ENCODE measurements at places on chromosomes 1 and 21.

DNA sequence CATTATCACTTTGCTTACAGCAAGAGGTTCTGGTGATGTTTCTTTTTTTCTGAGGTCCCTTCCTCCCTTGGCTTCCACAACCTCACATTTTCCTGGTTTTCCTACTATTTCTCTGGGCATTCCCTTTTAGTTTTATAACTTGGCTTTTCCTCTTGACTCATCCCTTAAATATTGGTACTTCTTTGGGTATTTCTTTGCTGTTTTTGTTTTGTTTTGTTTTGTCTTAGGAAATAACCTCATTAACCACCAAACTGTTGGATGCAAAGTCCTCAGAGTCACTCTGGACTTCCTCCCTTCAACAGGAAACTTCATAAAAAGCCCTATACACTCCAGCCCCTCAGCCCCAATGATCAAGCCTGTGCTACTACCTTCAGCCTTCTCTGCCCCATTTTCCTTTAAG, 211.1 kb downstream of the DUSP10 start:
- no peak for DNase-seq

DNA sequence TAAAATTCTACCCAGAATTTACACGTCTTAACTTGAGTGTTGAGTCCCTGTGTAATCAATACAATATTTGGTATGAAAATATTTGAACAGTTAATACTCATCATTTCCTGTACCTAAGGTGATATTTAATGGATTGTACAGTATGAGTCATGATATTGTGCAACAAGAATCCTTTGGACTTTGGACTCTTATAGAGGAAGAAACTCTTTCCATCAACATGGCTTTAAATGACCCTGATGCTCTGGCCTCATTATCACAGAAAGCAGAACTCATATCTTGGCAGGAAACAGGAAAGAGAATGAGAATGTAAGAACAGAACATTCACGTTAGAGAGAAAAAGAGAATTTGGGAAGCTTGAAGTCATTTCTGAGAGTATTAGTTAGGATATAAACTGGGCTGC, 168.8 kb upstream of the B3GALT2 start:
- no peak for DNase-seq

GRCh38 chr1:111591937-111592336, 27.7 kb upstream of the RAP1A start:
- DNase-seq, result no peak

- DNase-seq, result no peak
Observed at GRCh38 chr1:51717842-51718241, 101.0 kb downstream of the OSBPL9 start.

GRCh38 chr1:33971018-33971710, 107.3 kb downstream of the HMGB4 start:
- no peak for DNase-seq

GRCh38 chr1:98201666-98202081, 280.8 kb upstream of the DPYD start:
- no peak for DNase-seq

DNA sequence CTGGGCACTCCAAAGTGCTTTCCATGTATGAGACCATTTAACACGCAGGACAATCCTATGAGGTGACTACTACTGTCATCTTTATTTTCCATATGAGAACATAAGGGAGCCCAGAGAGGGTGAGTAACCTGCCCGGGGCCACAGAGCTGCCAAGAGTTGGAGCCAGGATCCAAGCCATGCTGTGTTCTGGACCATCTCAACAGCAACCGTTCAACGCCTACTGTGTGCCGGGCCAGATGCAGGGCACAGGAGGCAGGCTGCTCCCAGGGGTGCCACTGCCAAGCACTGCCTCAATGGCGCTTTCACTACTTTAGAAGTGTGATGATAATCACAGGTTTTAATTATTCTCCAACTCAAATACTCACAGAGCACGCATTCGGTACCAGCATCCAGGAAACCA, 3.8 kb downstream of the ALDH4A1 start:
- no peak for DNase-seq

GRCh38 chr1:187920976-187921375, 1092.2 kb downstream of the PLA2G4A start:
- DNase-seq, result no peak

DNA sequence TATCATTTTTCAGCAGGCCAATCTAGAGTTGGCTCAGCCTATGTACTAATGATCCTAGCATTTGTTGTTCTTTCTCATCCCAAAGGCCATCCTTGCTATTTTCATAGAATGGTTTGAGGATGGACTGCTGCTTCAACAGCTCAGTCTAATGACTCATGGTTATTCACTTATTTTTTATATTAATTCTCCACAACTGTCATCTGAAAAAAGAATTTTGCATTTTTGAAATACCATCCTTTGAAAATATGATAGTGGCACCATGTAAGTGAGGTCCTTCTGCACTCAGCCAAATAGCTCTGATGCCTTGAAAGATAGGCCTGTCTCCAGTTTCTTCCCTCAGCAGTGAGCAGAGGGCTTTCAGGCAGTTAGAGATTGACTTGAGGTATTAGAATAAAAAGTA, 377.5 kb downstream of the LMO4 start:
- no peak for DNase-seq

DNA sequence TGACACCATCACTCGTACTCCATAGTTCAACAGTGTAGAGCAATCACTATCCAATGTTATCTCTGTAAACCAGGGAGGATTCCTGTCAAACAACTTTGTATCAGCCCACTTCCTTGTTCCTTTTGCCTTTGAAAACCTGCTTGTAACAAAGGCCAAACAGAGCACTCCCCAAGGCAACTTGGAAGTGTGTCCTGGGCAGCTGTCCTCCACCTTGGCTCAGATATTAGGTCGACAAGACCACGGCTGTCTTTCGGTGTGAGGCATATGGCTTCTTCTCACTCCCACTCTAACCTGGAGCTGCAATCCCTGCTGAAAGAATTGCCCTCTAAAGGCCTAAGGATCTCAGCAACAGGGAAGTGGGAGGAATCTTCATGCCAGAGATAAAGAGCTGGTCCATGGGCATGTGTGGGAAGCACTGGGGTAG, 66.7 kb downstream of the ITPKB start:
- DNase-seq, result no peak

- DNase-seq, result peak; percentile 44
Observed at GRCh38 chr1:117128323-117129079, 7.0 kb upstream of the TRIM45 start.

GRCh38 chr1:103218821-103219220, 110.5 kb upstream of the COL11A1 start:
- DNase-seq, result no peak

- DNase-seq, result no peak
Observed at GRCh38 chr1:221230605-221231004, 351.4 kb downstream of the HLX start.

- no peak for DNase-seq
Observed at GRCh38 chr1:81228926-81229325, 571.8 kb upstream of the ADGRL2 start.

- DNase-seq, result no peak
Observed at GRCh38 chr1:155202731-155203515, 4.8 kb downstream of the THBS3 start.

GRCh38 chr1:247408100-247408499, 7.9 kb upstream of the NLRP3 start:
- DNase-seq, result peak; percentile 21

- no peak for DNase-seq
Observed at GRCh38 chr1:30518186-30518585, 205.2 kb downstream of the MATN1 start.

DNA sequence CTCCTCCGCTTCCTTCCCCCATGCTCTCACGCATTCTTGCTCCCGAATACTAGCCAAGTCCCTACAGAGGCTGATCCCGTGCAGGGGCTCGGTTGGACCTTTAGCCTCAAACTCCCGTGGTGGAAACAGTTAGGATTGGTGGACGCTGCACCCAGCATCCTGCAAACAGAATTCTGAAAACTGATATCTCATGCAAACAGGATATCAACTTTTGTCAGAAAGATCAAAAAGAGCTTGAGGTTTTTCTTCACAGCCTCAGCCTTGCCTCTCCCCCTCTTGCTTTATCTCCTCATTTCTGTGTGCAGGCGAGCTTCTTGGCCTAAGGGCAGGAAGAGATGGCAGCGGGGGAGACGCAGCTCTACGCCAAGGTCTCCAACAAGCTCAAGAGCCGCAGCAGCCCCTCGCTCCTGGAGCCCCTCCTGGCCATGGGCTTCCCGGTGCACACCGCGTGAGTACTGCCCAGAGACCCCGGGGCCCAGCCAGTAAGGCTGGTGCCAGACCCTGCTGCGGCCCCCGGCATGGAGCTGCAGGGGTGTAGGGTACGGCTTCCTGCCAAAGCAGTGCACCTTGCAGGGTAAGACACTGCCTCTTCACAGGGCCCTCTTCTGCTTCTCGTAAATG, at the start of gene UBASH3A:
UBASH3A (plus strand) TSS at position 292 of the 621 bp plus-strand sequence; CDS start at position 336, 44 bp downstream.
- peak; percentile 66 for DNase-seq

DNA sequence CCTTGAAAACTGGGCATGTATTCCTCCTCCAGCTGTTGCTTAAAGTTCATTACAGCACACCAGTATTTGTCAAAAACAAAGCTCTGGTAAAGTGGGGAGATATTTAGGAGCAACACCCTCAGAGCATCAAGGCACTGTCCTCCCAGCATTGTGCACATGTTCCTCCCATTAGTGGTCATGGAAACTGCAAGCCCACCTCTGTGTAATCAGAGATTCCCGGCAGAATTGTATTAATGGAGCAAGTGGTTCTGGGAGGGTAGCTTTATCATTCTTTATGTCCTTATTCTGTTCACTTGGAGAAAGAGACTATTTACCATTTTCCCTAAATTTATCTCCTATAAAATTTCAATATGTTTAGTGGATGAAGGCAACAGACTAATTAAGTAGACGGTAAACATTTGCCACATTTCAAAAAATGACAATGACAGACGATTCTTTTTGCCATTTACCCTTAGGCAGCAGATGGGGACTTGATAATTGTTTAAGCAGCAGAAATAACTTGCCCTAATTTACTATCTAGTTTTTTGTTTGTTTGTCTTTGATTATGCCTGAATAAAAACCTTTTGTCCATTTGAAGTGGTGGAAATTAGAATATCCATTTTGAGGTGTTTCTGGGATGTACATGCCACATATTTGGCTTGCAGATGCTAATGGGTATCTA, 289.6 kb upstream of the ST6GALNAC5 start:
- no peak for DNase-seq

DNA sequence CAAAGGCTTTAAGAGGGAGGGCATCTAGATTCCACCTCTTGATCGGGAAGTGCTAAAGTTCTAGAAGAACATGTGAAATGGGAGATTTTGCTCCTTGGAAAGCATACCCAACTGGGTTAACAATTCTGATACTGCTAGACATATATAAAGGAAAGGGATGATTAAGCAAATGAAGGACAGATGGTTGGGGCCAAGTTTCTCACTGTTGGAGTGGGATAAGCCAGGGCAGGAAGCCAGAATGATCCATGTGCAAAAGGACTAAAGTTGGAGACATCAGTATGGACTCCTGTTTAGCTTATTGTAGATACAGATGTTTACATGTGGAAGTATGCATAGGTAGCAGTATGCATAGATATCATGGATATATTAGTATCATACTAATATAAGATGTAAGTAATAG, 16.8 kb downstream of the PLA2G5 start:
- no peak for DNase-seq

DNA sequence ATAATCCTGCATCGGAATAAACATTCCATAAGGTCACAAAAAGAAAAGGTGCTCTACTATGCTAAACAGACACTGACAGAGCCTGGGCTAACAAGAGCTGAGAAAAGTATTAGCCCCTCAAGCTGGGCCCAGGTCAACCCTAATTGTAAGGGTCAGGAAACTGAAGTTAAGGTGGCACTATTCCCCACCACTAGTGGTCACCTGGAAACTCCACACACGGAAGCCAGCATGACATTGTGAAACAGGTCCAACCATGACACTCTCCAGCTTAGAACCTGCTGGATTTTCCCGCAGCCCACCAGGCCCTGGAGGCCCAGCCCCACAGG, 1.2 kb downstream of the PTTG1IP start:
- no peak for DNase-seq

DNA sequence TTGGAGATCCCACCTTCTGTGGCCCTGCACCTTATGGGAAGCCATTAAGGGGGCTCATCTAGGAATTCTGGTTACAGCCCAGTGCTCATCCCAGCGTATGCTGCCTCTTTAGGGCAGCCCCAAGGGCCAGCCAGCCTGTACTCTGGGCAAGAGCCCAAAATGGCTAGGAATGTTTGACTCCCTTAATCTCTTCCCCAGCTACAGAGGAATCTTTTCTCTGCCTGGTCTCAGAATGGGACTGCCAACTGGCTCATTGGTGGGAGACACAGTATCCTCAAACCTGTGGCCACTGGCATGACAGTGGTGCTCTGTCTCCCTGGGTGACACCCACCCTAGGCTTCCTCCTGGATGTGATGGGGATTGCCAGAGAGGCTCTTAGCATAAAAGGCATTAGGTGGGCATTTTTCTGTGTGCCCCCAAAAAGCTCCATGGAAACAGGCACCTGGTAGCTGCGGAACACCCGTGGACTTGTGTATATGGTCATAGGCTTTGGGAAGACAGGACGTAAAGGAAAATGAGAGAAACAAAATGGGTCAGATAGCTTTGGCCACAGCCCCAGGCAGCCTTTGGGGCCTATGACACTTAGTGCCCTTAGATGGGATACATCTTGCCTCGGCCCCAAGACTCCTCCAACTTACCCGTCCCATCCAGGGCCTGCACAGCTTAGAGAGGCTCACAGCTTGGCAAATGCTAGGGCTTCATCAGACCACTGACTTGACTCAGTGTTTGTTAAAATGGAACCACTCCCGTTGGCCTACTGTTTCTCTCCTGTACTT, 6.9 kb downstream of the TMEM81 start:
- no peak for DNase-seq

- peak; percentile 80 for DNase-seq
Observed at GRCh38 chr21:44892536-44893277, 19.2 kb upstream of the PTTG1IP start.

- no peak for DNase-seq
Observed at GRCh38 chr1:19504796-19505692, 19.7 kb upstream of the CAPZB start.

GRCh38 chr1:159827102-159827490, 423 bp downstream of the SLAMF8 start:
- no peak for DNase-seq

Measured in CD4-positive, alpha-beta T cell treated with Interleukin-15 for 4 hours (primary cell).